ENCODE measurements at places on chromosomes 5 and 9.

- no peak for DNase-seq
Measured at GRCh38 chr9:133521122-133522072, 3.4 kb downstream of the MYMK start.

GRCh38 chr9:94656200-94656599 is 16.9 kb upstream of the FBP1 start:
- no peak for DNase-seq

DNA sequence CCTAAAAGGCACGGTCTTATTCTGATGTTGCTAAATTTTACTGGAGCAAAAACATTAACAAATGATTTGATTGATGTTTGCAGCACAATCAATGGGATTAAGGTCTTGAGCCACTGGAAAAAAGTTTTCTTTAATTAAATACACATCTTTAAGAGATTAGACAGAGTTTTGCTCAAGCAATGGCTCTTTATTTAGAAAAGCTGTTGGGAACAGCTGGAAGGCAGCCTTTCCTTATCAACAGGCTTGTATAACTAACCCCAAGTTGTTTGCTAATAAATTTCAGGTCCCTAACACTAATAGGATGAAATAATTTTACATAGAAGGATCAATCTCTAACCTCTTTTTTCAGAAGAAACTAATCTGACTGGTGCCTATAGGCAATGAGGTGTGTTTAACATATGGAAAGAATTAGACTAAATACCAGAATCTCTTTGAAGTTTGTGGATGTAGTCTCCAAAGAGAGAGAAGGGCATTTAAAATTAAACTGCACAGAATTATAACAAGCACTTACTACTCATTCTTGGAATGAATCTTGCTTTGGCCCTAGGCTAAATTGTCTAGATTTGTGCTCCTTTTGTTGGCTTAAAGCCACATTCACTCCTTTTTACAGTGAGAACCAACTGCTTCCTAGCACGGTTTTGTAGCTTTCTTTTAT is 67.3 kb upstream of the TNFAIP8 start:
- no peak for DNase-seq

GRCh38 chr9:76603448-76603895 is 144.5 kb downstream of the GCNT1 start:
- no peak for DNase-seq

- no peak for DNase-seq
Measured at GRCh38 chr5:86075139-86075538, 542.6 kb upstream of the COX7C start.

- no peak for DNase-seq
Measured at GRCh38 chr5:2581418-2581817, 170.1 kb downstream of the IRX2 start.

GRCh38 chr9:100083448-100084127 is 15.2 kb downstream of the ERP44 start:
- DNase-seq = no peak

DNA sequence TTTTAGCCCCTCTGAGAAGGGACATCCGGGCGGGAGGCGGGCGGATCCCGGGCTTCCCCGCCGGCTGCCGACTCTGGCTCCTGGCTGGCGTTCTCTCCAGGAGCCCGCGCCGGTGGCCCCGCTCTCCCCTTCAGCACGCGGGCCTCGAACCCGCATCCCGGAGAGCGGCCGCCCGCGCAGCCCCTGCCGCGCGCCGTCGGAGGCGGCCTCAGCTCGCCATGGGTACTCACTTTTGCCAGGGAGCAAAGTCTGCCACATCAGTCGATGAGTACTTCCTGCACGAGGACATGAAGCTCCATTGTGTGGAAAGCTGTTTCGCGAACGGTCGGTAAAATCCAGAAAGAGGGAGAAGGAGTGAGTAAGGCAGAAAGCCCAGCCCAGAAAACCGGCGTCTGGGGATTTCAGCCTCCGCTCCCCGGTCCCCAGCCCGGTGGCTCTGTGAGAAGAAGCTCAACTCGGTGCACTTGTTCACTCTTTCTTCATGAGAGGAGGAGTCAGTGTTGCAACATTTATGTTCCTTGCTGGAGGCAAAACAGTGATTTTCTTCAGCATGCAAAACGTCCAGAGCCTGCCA is at the start of gene PRLR:
Gene PRLR (minus strand): TSS at position 450 of the 574 bp plus-strand sequence. CDS start 140,867 bp downstream, outside the sequence.
- no peak for DNase-seq

- DNase-seq = no peak
Measured at GRCh38 chr9:80932181-80932580, 757.2 kb downstream of the TLE1 start.

All from NCI-H1436 treated with DMSO at 0.1 percent for 48 hours (cell line).